ENCODE measurements at places on chromosomes 3 and 15.

DNA sequence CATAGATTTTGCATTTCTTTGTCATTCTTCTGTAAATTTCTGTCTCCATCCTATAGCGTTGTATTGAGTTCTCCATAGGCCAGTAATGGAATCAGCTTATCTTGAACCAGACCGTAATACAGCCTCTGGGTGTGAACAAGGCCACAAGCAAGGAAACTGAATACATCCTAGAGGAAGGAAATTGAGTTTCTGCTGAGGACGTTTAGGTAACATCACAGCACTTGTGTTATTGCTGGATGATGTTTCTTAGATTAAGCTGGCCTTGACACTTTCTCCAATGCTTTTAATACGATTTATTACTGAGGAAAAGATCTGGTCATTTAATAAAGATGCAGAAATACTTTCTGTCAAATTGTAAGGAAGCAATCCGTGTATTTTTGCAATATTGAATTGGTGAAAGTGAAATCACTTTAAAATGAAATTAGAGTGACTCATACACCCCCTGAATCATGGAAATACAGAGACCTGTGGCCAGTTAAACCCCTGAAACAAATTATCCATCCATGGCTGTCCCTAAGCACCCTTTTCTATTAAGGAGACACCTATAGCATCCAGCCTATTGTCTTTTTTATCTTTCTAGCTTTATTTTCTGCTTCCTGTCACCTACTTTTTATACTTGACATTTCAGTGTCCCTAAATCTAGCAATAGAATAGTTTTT is 48.5 kb upstream of the UBE3A start:
- DNase-seq = no peak

- no peak for DNase-seq
Measured at GRCh38 chr3:103977417-103977816, 1389.3 kb upstream of the ALCAM start.

GRCh38 chr3:120839120-120839519 is 68.9 kb upstream of the STXBP5L start:
- DNase-seq = no peak

GRCh38 chr3:57942872-57943283 is 65.3 kb upstream of the FLNB start:
- DNase-seq = no peak

DNA sequence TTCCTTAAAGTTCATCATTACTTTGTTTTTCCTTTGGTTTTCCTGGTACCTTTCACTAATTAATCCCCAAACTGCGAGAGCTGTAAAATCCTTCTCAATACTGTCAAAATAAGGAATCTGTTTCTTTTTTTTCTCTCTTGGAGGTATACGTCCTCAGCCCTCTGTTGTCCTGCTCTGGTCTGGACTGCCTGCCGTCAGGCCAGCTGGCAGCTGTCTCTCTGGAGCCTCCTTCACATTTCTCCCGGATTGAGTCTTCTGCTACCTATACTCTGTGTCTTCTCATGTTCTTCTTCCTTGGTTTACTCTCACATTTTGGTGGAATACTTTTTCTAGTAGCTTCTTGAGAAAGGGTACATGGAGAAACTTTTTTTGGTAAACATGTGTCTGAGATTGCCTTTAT is 13.8 kb downstream of the TATDN2 start:
- DNase-seq = no peak

Data from stimulated activated CD8-positive, alpha-beta memory T cell treated with anti-CD3 and anti-CD28 coated beads, Interleukin-12 subunit alpha, Interleukin-12 subunit beta, amount 100 ng/mL, for 4 hours (primary cell).